Epithelial cell of proximal tubule (primary cell): ENCODE measurements at places on chromosomes 3 and 15.

DNA sequence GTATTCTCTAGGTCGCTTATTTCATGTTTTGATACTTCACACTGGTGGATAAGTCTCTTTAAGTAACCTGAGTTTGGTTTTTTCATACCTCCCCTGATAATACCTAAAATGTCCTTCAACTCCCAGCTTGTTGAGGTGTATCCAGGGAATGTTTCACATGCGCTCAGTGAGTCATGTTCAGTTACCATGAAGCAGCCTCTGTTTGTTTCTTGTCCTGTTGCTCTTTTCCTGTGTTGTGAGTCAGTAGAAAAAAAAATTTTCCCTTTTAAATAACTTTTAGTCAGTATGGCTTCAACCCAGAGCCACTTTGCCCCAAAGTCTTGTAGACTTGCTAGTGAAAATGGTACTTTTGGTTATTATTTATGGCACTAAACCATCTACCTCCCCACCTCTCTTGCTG is 278.4 kb upstream of the ZPLD1 start:
- DNase-seq = peak; percentile 99

DNA sequence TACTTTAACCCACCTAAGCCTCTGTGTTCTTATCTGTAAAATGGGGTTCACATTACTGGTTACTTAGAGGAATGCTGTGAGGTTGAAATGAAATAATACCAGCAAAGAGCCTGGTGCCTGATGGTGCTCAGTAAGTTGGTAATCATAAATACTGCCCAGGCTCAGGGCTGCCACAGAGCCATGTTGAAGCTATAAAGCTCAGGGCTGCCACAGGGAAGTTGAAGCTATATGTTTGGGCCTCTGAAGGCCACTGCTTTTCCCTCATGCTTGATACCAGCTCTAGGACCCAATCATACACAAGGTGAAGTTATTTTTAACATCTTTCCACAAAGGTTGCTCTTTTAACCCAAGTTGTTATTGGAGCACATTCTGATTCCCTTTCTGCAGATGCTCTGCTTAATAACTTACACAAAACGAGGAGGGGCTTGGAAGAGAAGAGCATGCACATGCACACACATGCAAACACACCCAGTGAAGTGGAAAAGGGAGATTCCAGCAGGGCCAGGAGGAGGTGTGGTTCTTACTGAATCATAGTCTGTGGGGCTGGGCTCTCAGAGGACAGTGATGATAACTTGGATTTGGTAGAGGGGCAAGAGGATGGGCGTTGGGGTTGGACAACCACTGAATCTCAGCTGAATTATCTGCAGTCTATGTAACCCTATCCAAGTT is 17.4 kb downstream of the PARP14 start:
- peak; percentile 58 for DNase-seq

GRCh38 chr3:7447197-7447769 is 586.4 kb downstream of the GRM7 start:
- no peak for DNase-seq

DNA sequence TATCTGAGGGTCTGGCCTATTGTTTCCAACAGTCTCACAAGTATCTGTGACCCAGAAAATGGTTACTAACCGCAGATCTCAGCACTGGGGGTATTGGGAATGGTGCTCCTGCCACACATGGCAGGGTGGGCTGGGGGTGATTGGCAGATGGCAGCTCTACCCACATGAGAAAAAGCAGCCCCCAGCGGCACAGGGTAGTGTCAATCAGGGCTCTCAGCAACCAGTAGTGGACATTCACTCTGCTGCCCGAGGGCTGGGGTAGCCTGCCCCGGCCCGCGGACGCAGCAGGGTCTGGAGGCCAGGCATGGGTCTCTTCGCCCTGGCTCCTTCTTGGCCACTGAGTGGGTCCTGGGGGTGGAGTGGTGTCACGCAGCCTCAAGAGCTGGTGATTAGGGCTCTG is 8.6 kb downstream of the DNAH1 start:
- DNase-seq = no peak

- DNase-seq = no peak
These were observed 73.5 kb downstream of the TRAK1 start for GRCh38 chr3:42164656-42165055.

GRCh38 chr3:53202331-53203015 is 41.5 kb downstream of the PRKCD start:
- DNase-seq = no peak

DNA sequence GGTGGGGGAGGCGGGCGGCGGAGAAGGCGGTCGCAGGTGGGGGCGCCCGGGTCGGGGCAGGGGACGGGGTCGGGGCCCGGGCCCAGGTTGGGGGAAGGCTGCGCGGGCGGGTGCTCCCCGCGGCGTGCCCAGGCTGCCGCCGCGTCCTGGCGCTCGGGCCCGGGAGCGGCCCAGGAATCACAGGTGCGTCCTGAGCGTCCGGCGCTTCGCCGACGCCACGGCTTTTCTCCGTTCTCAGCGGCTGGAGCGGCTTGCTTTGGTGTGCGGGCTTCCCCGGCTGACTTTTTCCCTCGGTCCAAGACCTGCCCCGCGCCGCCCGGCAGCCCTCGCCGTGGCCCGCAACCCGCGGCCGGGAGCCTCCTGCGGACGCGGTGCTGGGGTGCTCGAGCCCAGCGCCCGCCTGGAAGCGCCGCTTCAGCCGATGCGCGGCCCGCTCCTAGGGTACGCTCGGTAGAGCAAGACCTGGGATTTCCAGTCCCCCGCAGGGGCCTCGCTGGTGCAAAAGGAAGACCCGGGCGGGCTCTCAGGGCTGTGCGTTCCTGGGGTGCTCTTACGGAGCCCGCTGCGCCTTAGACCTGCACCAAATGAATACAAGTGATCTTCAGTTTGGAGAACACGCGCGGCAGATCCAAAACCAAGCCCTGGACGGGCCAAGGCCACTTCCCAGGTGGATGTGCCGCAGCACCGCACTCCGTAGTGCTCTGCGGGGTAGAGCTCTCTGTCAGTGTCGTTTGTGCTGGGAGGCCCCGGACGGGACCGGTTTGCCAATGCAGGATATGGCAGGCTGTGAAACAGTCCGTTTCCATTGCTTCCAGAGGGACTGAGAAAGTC is 639 bp downstream of the NIPA1 start:
- no peak for DNase-seq

GRCh38 chr3:82145742-82146141 is 384.3 kb upstream of the GBE1 start:
- DNase-seq = no peak

- DNase-seq = no peak
These were observed 440 bp downstream of the PRTG start for GRCh38 chr15:55742498-55742926.

DNA sequence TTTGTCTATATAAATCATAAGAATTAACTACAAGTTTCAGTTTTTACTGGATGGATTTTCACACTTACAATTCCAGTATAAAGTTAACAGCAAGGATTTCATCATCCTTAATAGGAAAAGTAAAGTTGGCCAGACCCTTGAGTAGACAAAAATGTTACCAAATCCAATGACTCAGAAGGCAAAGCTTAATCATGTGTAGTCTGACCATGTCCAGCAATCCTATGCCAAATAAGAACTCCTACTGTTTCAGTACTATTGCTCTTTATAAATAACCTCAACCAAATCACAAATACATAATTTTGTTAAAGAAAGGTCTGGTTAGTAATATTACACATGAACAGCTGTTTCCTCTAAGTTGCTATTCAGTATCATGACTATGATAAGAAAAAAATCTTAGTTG is 35.0 kb downstream of the PLOD2 start:
- peak; percentile 90 for DNase-seq

DNA sequence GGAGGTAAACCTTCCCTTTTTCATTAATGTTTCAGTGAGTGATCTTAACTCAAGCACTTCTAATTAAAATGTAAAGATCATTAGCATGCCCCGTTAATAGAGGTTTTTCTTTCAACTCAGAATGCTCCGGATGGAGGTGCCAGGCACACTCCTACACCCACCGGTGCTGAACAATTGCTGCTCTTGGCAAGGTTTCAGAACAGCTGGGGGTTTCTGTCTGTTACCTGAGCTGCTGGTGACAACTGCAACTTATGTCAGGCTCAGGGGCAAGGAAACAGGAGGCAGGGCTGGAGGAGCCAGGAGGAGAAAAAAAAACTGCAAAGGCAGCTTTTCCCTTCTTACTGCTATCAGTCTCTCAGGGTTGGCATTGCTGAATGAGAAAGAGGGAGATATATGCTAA is 250.1 kb downstream of the DIPK2A start:
- no peak for DNase-seq

DNA sequence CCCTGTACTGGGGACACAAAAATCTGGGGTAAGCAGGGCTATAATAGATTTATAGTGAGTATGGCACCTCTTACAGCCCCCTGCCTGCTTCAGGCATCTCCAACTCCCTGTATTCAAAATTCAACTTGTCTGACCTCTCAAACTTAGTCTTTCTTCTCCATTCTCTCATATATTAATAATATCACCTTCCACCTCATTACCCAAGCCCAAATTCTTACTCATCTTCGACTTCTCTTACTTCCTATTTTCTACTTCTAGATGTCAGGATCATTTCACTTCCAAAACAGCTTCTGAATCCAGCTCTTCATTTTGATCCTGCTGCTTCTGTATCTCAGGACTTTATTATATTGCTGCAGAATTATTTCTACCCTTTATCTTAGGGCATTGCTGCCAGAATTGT is 290.7 kb downstream of the CHST2 start:
- no peak for DNase-seq

DNA sequence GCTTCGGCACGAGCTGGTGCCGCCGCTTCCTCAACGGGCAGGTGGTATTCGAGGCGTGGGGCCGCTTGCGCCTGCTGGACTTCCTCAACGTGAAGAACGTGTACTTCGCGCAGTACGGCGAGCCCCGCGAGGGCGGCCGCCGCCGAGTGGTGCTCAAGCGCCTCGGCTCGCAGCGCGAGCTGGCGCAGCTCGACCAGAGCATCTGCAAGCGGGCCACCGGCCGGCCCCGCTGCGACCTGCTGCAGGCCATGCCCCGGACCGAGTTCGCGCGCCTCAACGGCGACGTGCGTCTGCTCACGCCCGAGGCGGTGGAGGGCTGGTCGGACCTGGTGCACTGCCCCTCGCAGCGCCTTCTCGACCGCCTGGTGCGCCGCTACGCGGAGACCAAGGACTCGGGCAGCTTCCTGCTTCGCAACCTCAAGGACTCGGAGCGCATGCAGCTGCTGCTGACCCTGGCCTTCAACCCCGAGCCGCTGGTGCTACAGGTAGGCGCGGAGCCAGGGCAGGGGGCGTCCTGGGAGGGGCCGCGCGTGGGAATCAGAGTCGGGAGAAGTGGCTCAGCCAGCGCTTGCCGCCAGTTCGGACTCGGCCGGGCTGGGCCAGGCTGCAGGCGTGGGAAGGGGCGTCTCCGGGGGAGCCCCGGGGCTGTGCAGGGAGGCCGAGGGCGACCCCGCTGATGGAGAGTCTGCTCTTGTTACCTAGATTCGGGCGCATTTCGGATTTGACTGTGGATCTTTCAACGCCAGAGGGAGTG is 1.1 kb downstream of the DIPK2A start:
- no peak for DNase-seq

GRCh38 chr3:16828815-16829214 is 55.9 kb upstream of the PLCL2 start:
- peak; percentile 32 for DNase-seq

DNA sequence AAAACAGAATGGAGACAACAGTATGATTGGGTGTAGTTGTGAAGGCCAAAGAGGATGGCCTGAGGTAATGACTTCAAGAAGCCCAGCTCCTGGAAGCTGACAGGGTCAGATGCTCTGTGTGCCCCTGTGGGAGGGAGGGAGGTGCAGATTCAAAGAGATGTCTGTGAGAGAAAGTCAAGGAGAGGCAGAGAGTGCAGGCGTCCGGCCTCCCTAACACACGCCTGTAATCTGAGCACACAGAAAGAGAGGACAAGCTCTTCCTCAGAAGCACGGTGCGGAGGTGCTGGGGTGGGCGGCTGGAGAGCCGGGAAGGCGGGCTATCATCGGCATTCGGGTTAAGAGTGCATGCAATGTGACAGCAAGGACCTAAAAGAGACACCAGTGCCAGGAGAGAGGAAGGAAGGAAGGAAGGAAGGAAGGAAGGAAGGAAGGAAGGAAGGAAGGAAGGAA is 238.2 kb upstream of the HES1 start:
- DNase-seq = no peak

- DNase-seq = no peak
These were observed 14.5 kb upstream of the ISLR start for GRCh38 chr15:74158855-74159650.

- no peak for DNase-seq
These were observed 11.2 kb downstream of the SH3GL3 start for GRCh38 chr15:83458381-83458780.

DNA sequence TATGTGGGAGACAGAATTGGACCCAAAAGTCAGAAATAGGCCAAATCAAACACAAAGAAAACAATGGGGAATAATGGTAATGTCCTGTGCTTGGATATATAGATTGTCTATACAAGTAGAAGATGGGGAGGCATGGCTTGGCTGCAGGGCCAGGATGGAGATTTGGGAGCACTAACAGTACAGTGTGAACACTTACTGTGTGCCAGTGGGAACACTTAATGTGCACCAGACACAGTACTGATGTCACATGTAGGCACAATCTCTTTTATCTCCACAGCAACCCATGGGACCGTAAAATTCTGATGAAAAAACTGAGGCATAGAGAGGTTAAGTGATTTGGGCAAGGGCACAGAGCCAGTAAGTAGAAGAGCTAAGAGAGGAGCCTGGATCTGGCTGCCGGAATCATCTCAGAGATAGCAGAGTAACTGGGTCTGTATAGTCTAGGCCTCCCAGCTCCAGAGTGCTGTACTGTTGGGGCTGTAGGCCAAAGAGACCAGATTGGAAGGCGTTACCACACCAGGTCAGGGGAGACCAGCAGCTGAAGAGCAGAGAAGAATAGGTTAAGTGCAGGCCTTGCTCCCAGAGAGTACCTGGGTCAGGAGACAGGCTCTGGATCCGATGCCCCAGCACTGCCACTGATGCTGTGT is 63.3 kb downstream of the RLBP1 start:
- no peak for DNase-seq

DNA sequence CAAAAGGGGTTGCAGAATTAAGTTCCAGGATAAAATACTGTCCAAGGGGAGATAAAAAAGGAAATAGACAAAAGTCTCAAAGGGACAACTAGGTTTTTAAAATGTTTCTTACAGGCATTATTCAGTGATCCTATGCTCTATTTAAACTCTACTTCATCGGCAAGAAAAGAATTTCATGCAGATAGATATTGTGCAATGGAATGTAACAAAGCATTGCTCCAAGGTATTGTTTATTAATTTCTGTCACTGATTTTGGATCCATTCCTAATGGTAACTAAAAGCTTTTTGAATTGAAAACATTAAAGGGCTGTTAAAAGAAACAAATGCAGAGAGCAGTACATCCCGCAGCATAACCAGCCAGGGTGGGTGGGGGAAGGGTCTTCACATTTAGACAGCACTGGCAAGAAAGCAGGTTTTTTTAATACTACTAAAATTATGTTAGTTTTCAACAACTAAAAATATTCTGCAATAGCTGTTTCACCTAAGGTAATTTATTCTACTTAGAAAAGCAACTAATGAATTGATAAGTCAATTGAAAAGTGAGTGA is 82.9 kb downstream of the THBS1 start:
- DNase-seq = no peak
